SHP77 treated with DMSO at 0.1 percent for 48 hours (cell line): ENCODE measurements at places on chromosomes 2 and 18.

DNA sequence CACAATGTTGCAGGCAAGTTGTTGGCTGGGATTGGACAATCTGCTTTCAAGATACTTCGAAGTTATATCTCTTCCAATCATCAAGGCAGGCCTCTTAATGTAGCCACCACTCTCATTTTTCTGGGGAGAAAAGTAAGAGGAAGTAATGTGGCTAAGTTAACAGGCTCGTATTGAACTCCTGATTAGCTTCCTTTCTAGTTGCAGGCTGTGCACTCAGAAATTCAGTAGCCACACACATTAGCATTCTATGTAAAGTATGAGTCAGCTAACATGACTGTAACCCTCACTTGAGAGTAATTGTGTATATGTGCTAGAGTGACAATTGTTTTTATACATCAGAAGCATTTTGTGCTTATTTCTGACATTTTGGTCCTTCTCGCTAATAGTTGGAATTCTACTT lies 3.3 kb downstream of the TWSG1 start:
- no peak for DNase-seq

DNA sequence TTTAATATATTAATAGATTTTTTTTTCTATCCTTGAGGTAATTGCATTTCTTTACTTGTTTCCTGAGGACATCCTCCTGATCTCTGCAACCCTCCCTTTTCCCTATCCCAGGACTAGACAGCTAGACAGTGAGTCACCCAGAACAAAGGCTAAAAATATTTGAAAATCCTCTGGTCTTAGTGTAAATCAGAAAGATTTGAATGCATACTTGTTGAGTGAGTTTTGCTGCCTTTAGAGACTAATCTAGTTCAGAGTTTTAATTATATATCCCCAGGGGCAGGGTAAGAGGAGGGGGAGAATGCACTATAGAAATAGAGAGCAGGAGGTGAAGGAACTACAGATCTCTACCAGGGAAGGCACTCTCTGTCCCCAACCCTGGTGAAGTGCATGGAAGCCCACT lies 202.3 kb upstream of the TCF4 start:
- DNase-seq, result no peak

GRCh38 chr2:241072151-241072550 lies 29.9 kb downstream of the MTERF4 start:
- DNase-seq, result no peak

DNA sequence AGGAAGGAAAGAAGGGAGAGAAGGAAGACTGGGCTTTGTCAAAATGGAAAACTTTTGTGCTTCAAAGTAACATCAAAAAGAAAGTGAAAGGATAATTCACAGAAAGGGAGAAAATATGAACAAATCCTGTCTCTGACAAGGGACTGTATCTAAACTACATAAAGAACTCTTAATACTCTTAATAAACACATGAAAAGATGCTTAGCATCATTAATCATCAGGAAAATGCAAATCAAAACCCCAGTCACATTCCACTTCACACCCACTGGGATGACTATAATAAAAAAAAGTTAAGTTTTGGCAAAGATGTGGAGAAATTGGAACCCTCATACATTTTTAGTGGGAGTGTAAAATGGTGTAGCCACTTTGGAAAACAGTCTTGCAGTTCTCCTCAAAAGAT lies 11.8 kb upstream of the ZFP36L2 start:
- DNase-seq, result no peak
